Activated naive CD4-positive, alpha-beta T cell (primary cell): ENCODE measurements at places on chromosomes 12 and 14.

- no peak for DNase-seq
Measured at GRCh38 chr12:68310370-68310769, 21.8 kb downstream of the MDM1 start.

DNA sequence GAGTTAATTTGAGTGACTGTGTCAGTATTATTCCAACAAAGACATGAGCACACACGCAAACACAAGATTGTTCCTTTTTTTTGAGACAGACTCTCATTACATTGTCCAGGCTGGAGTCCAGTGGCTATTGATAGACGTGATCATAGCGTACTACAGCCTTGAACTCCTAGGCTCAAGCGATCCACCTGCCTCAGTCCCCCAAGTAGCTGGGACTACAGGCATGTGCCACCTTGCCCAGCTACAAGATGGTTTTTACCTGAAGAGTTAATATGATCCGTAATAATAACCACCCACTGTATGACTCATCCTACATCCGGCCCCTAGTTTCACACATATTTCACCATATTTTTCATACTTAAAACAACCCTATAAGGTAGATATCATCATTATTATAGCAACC is 26.8 kb downstream of the BCAT1 start:
- DNase-seq, result no peak

DNA sequence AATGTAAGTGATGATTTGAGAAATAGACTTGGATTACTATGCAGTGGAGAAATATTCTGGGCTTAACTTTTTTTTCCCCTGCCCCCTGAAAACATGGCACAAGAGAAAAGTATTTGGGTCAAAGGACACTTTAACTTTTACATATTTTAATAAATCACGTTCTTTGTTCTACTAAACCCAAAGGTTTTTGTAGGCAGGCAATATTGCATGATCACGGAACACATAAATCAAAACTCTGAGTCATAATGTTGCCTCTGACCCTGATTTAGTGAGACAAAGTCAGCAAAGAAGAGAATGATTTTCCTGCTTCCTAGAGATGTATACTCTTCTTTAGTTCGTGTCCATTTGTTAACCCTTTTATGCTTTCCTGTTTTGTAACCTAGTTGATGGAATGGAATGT is 38.0 kb downstream of the ABCD2 start:
- DNase-seq, result no peak

DNA sequence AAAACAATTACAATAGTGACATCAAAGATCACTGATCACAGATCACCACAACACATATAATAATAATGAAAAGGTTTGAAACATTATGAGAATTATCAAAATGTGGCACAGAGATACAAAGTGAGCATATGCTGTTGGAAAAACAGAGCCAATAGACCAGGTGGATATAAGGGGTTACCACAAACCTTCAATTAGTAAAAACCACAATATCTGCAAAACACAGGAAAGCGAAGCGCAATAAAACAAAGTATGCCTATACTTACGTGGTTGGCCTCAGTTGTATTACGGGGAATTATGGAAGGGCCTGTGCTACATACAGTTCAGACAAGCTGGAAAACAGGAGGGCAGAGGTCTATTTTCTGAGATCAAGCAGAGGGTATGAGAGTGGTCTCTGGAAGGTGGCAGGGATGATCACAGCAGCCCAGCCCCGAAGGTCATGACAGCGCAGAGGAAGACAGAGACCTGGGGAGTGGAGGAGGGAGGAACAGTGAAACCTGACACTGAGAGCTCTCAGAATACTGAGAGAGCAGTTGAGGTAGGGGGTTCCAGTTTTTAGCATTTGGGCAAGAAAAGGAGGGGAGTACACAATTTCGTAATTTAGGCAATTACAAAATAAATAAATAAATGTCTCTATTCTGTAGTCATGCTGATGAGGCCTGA is 41.3 kb downstream of the IFNG start:
- no peak for DNase-seq

DNA sequence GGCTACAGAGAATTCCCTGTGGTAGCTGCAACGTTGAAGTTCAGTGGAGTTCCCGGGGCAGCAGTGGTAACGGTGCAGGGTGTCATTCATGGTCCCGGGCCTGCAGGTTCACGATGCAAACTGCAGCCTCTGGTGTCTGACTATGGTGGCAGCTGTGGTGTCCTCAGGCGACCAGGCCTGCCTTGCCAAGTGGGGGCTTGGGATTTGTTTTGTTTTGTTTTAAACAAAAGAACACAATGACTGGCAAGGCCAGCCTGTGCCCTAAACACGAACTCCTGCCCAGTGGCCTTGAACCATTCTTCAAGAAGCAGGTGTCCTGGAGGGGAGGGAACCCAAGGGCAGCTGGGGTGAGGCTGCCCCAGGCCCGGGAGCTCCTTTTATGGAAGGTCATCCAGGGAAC is 48.5 kb downstream of the LRRC74A start:
- DNase-seq, result no peak

DNA sequence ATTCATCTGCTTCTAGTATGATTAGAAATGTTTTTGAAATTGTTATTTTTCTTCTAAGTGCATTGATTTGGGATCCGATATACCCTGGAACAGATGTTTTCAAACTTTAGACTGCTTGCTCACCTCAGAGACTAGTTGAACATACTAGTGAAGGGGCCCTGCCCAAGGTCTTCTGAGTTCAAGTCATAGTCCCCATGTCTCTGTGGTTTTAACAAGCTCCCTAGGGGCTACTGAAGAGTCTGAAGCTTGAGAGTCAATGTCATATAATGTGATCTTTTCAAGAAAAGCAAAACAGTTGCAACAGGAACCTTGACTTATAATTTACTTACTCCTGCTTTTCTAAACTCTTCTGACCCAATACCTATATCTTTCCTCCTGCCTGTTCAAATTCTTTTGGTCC is 7.5 kb upstream of the UBE2N start:
- DNase-seq, result no peak
